Tibial artery (tissue), 4 donors: ENCODE measurements at places on chromosomes 6 and 20.

GRCh38 chr6:125984311-125984710 lies 2.0 kb upstream of the TRMT11 start:
- H3K4me1 ChIP-seq: peaks cover 16% of the 10 kb centered on the region
- H3K4me3 ChIP-seq: no peak overlapping the region
- no peaks in the 10 kb centered on the region for H3K27me3 ChIP-seq
- H3K27ac ChIP-seq: no peak overlapping the region
- no peak for DNase-seq

- no peaks in the 10 kb centered on the region for H3K4me1 ChIP-seq
- H3K36me3 ChIP-seq: no peaks in the 10 kb centered on the region
- no peak overlapping the region for H3K4me3 ChIP-seq
These were observed 278.6 kb upstream of the TCF21 start for GRCh38 chr6:133610227-133610840.

GRCh38 chr6:56860475-56860874 lies 94.4 kb upstream of the BEND6 start:
- H3K27ac ChIP-seq: no peak overlapping the region
- H3K27me3 ChIP-seq: no peaks in the 10 kb centered on the region
- no peaks in the 10 kb centered on the region for H3K4me1 ChIP-seq
- no peaks in the 10 kb centered on the region for H3K36me3 ChIP-seq

DNA sequence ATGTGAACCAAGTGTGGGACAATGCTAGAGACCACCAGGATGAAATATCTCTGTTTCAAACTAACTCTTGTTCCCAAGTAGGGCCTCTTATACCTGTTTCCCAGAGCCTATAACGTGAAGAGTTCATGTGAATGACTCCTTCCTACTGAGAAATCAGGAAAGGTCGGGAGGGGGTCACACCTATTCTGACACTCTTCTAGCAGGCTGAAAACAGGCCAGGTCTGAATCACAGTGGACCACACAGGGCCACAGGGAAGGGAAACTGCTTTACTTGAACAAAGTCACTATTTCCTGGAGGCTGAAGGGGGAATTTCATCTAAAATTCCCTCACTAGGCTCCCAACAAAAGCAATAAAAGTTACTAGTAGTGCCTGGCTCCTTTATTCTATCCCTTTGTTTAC lies 88.4 kb upstream of the BMP2 start:
- H3K4me1 ChIP-seq: no peaks in the 10 kb centered on the region
- no peak overlapping the region for H3K4me3 ChIP-seq
- no peak overlapping the region for H3K27ac ChIP-seq
- no peaks in the 10 kb centered on the region for H3K36me3 ChIP-seq
- H3K27me3 ChIP-seq: no peaks in the 10 kb centered on the region

GRCh38 chr6:8389036-8389818 lies 46.1 kb downstream of the SLC35B3 start:
- H3K36me3 ChIP-seq: no peaks in the 10 kb centered on the region
- H3K27ac ChIP-seq: no peak overlapping the region
- H3K27me3 ChIP-seq: no peaks in the 10 kb centered on the region
- no peaks in the 10 kb centered on the region for H3K4me1 ChIP-seq
- H3K4me3 ChIP-seq: no peak overlapping the region

GRCh38 chr6:43082806-43083655 lies 6.9 kb downstream of the PTK7 start:
- no peak overlapping the region for H3K4me3 ChIP-seq
- no peaks in the 10 kb centered on the region for H3K4me1 ChIP-seq
- H3K27me3 ChIP-seq: no peaks in the 10 kb centered on the region
- no peak for DNase-seq
- H3K27ac ChIP-seq: no peak overlapping the region

DNA sequence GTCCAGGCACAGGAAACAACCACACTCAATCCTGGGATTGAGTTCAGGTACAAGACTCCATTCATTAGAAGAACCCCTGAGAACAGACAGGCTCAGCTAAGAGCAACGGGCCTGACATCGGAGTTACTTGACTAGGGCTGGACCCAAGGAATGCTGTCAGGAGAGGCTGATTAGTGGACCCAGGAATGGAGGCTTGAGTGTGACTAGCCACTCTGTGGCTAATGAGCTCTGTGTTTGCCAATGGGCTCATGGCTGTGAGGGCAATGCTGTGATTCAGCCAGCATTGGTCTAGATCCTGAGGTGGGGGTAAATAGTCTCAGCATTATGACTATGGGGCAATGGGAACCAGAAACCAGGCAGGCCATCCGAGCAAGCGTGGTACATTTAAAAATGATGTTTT lies 71.8 kb downstream of the RIOK1 start:
- H3K36me3 ChIP-seq: no peaks in the 10 kb centered on the region
- H3K4me3 ChIP-seq: no peak overlapping the region
- no peaks in the 10 kb centered on the region for H3K27me3 ChIP-seq
- DNase-seq: no peak

DNA sequence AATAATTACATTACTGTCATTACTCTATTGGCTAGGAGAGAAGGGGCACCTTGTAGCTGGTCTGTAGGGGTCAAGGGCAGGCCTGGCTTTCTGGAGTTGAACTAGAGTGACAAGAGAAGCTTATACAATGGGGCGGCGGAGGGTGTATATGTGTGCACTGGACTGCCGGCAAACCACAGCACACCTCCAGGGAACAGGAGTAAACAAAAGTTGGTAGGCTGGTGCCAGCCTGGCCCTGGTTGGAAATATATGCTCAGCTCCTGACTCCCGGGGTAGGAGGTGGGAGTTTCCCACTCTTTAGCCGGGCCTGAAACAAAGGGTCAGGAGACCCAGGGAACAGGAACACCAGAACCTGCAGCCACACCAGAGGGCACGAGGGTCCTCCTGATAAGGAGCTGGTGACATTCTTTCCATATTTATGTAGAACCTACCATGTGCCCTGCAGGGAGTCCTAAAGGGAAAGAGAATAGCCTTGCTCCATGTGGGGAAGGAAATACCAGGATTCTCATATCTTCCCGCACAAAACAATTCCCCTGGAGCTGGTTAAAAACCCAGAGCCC lies 5.1 kb downstream of the C6orf132 start:
- DNase-seq: no peak
- H3K27ac ChIP-seq: no peak overlapping the region
- H3K4me1 ChIP-seq: peaks cover 14% of the 10 kb centered on the region
- peaks cover 15% of the 10 kb centered on the region for H3K27me3 ChIP-seq
- peaks cover 3% of the 10 kb centered on the region for H3K36me3 ChIP-seq
- H3K4me3 ChIP-seq: no peak overlapping the region

DNA sequence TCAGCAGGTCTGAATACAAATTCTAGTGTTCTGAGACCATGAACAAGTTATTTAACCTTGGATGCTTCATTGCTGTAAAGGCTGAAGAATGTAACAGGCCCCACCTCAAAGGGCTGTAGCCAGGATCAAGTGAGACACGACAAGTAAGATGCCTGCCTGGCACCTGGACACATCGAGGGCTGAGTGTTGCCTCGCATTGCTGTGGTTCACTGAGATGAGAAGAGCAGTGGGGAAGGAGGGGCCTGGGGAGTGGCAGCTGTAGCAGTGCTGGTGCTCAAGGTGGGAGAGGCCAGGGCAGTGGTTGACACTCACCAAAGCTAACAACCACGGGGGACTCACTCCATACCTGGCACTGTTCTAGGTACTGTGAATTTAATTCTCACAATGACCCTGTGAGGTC lies 187.8 kb downstream of the KIF16B start:
- no peak overlapping the region for H3K4me3 ChIP-seq
- no peaks in the 10 kb centered on the region for H3K4me1 ChIP-seq
- no peak for DNase-seq
- no peaks in the 10 kb centered on the region for H3K27me3 ChIP-seq
- H3K27ac ChIP-seq: no peak overlapping the region
- no peaks in the 10 kb centered on the region for H3K36me3 ChIP-seq

GRCh38 chr6:57183336-57183735 lies 11.2 kb downstream of the BAG2 start:
- DNase-seq: no peak
- H3K4me1 ChIP-seq: peaks cover 10% of the 10 kb centered on the region
- H3K27me3 ChIP-seq: no peaks in the 10 kb centered on the region
- H3K27ac ChIP-seq: no peak overlapping the region
- peaks cover 43% of the 10 kb centered on the region for H3K36me3 ChIP-seq

DNA sequence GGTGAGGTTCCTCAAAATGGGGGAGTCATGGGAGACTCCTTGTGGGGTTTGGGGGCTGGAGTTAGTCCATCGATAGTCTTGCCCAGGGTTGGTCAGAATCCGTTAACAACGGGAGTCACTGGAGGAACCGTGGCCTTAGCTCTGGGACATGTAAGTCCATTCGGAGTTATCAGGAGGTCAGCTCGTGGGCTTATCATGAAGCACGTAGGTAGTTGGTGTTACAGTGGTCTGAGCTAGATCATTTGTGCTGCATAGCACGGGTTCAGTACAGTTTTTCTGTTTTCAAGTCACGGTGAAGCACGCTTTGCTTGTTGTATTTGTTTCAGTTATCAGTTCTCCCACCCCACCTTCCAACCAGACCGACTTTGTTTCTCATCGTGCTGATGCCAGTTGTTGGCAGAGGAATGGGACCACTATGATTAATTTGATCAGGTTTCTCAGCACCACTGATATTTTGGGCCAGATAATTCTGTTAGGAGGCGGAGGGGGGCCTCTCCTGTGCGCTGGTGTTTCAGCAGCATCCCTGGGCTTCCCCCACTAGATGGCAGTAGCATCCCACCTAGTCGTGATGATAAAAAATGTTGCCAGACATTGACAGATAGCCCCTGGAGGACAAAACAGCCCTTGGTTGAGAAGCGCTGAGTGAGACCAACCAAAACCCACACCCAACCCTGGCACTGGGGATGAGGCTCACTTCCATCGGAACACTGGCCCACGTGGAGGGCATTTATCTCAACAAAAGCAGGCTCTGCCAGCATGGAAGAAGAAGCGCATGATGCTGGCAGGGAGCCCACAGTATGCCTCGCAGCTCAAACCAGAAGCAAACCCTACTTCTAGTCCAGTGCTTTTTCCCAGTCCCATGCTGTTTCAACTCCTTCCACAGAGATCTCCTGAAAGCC lies 2.2 kb upstream of the APMAP start:
- peak; percentile 85 for DNase-seq
- no peak overlapping the region for H3K27ac ChIP-seq
- H3K4me3 ChIP-seq: peak overlapping the region; percentile 8
- H3K27me3 ChIP-seq: no peaks in the 10 kb centered on the region
- no peaks in the 10 kb centered on the region for H3K4me1 ChIP-seq

- H3K36me3 ChIP-seq: no peaks in the 10 kb centered on the region
- H3K27ac ChIP-seq: no peak overlapping the region
- no peak overlapping the region for H3K4me3 ChIP-seq
- no peaks in the 10 kb centered on the region for H3K4me1 ChIP-seq
These were observed 68.6 kb upstream of the FBXL4 start for GRCh38 chr6:99016355-99016754.

DNA sequence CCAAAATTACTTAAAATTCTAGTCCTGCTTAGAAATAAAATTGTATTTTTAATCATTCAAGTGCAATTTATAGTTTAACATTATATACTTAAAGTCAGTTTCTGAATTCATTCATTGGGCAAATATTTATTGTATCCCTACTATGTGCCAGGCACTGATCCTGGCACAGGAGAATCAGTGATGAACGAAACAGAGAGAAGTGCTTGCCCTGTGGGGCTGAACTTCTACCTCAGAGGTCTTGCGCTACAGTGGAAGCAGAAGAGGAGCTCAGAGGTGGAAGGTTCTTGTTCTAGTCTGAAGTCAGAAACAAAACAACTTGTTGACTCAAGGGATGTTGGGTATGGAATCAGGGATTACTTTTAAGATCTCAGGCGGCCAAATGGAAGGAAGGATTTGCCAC lies 6.0 kb downstream of the CLDN20 start:
- no peak overlapping the region for H3K27ac ChIP-seq
- H3K27me3 ChIP-seq: no peaks in the 10 kb centered on the region
- H3K4me3 ChIP-seq: no peak overlapping the region
- H3K4me1 ChIP-seq: peaks cover 34% of the 10 kb centered on the region
- DNase-seq: no peak

DNA sequence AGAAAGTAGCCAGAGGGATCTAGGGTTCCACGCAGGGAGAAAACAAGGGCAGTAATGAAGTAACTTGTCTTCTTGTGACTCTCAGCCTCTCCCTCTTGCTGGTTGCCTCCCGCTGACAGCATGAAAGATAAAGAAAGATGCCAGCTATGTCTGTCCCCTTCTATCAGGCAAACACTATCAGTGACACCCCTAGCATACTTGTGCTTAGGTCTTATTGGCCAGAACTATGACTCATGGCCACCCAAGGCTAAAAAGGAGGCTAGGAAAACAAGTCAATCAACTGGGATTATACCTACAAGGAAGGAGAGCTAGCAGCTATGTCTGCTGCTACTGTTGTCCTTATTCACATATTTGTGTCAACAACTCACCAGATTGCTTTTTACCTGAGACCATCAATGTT lies 206.8 kb upstream of the SOX4 start:
- no peak for DNase-seq
- H3K27me3 ChIP-seq: no peaks in the 10 kb centered on the region

- H3K4me3 ChIP-seq: no peak overlapping the region
- DNase-seq: no peak
- no peak overlapping the region for H3K27ac ChIP-seq
- H3K4me1 ChIP-seq: no peaks in the 10 kb centered on the region
- H3K36me3 ChIP-seq: no peaks in the 10 kb centered on the region
These were observed 397.8 kb downstream of the LAMA2 start for GRCh38 chr6:129280749-129281148.

- H3K27ac ChIP-seq: no peak overlapping the region
- no peak overlapping the region for H3K4me3 ChIP-seq
- no peaks in the 10 kb centered on the region for H3K27me3 ChIP-seq
- no peaks in the 10 kb centered on the region for H3K36me3 ChIP-seq
These were observed 104.0 kb downstream of the ISM1 start for GRCh38 chr20:13325033-13325432.

DNA sequence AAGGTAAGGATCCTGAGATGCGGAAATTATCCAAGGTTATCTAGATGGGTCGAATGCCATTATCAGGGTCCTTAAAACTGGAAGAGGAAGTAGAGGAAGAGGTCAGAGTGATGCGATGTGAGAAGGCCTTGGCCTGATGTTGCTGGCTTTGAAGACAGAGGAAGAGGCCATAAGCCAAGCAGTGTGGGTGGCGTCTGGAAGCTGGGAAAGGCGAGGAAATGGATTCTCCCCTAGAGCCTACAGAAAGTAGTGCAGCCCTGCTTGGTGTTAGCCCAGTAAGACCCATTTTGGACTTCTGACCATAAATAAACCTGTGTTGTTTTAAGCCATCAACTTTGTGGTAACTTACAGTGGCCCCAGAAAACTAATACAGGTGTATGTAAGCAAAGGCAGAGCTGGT lies 2.0 kb downstream of the SRXN1 start:
- no peak overlapping the region for H3K4me3 ChIP-seq
- H3K4me1 ChIP-seq: peaks cover 12% of the 10 kb centered on the region
- no peak for DNase-seq
- H3K27me3 ChIP-seq: no peaks in the 10 kb centered on the region
- H3K27ac ChIP-seq: no peak overlapping the region
